ENCODE measurements at places on chromosomes 11 and 22.

DNA sequence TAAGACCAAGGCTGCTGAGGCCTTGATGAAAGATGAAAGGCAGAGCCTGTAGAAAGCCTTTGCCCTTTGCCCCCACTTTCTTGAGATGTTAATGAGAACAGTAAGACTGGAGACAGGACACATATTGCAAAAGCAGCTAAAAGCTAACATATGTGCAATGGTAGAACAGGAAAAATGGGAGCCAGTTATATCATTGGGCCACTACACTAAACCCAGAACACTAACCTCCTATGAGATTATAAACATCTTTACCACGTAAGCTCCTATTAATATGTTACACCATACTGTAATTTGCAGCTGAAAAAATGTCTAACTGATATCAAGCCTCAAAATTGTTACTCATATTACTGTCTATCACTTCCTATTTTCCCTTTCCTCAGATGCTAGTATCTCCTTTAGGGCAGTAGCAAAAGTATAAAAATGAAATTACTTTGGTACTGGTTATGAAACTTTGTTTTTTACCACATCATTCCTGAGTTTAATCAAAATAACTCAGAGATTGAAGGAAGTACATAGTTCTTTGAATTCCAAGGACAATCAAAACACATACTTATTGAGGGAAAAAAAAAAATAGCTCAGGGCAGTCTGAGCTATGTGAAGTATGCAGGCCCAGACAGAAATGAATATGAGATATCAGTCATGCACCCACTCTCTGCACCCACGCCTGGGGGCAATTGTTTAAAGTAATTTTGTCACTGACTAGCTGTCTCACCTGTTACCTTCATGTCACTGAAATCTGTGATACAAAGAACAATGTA lies 9.1 kb downstream of the HPS5 start:
- no peak for DNase-seq

DNA sequence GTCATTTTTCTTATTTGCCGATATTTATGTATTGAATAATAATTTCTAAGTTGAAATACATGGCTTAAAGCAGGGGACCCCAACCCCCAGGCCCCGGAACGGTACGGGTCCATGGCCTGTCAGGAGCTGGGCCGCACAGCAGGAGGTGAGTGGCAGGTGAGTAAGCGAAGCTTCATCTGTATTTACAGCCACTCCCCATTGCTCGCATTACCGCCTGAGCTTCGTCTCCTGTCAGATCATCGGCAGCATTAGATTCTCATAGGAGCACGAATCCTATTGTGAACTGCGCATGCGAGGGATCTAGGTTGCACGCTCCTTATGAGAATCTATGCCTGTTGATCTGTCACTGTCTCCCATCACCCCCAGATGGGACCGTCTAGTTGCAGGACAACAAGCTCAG lies 4.5 kb downstream of the ZMAT5 start:
- DNase-seq, result no peak

GRCh38 chr11:104873252-104873651 lies 25.0 kb downstream of the CASP12 start:
- no peak for DNase-seq

DNA sequence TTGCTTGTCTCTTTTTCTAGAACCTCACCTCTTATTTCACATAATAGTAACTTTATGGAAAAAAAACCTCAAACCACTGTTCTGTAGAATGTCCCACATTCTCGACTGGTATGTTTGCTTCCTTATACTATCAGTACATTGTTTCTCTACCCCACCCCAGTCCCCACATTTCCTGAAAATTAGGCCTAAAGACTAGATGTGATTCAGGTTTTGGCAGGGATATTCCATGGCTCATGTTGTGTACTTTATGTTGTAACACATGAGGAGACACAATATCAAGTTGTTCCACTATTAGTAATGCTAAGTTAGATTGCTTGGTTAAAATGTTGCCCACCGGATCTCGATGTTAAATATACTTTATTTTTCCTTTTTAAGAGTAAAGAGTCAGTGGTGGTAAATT lies 34.7 kb downstream of the DDIAS start:
- no peak for DNase-seq

GRCh38 chr11:89159974-89160373 lies 17.7 kb upstream of the TYR start:
- DNase-seq, result no peak

DNA sequence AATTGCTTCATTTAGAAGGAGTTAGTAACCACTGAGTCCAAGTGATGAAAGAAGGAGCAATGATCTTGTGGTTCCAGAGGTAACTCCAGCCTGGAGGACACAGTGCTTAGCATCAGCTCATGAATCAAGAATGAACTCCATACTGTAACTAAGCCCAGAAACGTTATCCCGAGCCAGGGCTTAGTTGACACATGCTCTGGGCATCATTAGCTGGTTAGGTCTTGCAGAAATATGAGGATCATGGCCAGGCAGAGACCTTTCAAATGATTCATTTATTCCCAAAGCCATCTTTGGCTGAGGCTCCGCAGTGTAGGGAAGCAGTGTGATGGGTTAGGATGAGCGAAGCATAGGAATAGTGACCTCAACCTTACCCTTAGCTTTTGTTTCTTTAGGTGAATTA lies 277.4 kb downstream of the FAM76B start:
- no peak for DNase-seq

- DNase-seq, result no peak
Measured at GRCh38 chr11:66688561-66689534, 11.2 kb upstream of the RBM4B start.

DNA sequence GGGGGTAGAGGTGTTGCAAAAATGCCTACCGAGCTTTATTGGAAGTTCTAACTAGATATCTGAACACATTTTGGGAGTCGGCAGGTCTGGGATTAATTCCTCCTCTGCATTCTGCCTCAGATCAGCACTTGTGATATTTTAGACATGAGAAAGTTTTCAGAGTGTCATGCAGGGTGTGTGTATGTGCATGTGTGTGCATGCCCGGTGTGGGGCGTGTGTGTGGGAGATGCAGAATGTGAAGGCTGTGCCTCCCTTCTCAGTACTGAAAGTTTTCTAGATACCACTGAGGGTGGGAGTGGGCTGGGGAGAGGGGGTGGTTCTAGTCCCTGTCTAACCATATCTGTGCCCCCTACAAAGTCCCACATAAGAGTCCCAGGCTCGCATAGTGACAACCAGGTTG lies 180.0 kb upstream of the NTM start:
- DNase-seq, result no peak

GRCh38 chr11:112352907-112353306 lies 92.2 kb upstream of the PLET1 start:
- DNase-seq, result no peak

GRCh38 chr22:29090039-29090438 lies 17.2 kb downstream of the KREMEN1 start:
- no peak for DNase-seq

DNA sequence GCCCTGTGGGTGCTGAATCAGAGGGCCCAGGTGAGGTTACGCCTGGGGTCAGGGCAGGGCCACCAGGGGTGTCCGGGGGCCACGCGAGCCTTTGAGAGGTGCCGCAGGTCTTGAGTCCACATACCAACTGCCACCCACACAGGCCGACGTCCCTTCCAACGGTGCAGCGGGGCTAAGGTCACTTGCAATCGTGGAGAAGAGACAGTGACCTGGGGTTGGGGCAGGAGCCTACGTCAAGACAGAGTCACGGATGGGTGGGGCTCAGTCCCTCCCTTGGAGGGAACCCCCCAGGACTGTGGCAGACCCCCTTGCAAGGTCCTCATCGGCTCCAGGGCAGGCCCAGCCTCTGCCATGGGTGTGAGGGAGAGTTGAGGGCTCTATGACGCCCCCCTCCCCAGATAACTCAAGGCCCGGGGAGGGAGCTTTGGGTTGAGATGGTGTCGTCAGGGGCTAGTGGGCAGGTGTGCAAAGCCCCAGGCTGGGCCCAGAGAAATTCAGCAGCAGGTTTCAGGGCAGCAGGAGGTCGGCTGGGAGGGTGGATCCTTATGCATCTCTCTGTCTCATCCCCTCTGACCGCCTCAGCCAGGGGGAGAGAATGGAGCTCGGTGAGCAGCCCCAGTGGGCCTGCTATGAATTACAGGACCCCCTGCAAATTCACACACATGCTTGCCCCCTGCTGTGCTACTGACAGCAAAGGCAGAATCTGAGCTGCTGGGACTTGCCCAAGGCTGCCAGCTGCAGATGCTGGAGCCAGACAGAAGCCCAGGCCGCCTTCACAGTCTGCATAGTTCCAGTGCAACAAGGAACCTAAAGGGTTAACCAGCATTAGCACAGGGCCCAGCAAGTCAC lies 60.0 kb downstream of the MYEOV start:
- no peak for DNase-seq

- no peak for DNase-seq
Measured at GRCh38 chr11:61133956-61134662, 27.1 kb downstream of the VPS37C start.

GRCh38 chr22:36110306-36110881 lies 50.2 kb downstream of the APOL3 start:
- no peak for DNase-seq

DNA sequence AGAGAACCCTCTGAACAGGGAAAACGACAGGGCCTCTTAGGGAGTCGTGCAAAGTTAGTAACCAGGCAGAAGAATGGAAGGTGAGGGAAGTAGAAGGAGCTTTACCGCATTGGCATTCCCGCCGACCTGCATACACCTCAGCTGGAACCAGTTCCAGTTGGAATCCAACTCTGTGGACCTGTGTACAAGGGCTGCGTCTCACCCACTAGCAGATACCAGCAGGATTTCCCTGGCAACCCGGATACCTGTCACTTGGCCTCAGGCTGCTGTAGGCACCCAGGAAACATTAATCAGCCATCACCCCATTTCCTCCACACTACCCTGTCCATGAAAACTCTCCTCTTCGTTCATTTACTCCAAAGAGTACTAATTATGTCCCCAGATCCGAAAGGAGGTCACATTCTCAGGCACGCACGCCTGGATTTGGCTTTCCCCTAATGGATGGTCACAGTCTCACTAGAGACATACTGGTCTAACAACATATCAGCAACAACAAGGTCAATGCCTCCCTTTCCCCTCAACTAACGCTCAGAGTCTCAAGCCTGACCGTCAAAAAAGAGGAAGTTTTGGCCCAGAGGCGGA lies 842 bp downstream of the ARFGAP2 start:
- no peak for DNase-seq

DNA sequence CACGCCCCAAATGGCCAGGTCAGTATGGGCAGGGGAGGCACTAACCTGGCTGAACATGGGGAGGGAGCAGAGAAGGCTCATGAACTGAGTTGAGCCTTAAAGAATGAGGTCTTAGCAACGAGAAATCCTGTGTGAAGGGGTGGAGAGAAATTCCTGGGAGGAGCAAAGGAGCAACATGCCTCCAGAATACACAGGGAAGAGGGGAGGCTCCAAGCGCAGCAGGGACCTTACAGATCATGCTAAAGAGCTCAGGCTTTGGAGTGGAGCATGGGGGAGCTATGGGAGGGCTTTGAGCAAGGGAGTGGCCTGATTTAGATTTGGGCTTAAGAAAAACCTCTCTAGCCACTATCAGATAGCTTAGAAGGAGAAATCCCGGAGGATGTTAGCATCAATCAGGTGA lies 88.1 kb downstream of the MN1 start:
- DNase-seq, result no peak

GRCh38 chr22:47654922-47655491 lies 892.6 kb downstream of the TBC1D22A start:
- no peak for DNase-seq

DNA sequence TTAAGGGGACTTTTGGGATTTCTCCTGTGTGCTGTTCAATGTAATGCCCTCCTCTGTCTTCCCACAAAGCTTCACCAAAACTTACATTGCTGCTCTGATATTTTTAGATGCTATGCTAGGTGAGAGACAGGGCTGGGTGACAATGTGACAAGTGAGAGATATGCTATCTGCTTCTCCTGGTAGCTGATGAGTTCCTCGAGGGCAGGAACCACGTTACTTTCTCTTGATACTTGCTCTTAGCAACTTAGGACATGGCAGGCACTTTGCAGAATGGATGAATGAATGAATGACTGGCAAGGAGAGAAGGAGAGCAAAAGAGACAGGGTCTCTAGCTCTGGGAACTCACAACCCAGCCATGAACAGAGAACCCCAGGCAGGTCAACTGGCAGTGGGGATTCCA lies 115.4 kb downstream of the C11orf58 start:
- no peak for DNase-seq

GRCh38 chr22:39148026-39148726 lies 4.3 kb downstream of the CBX7 start:
- DNase-seq, result no peak

GRCh38 chr22:38829485-38829884 lies 14.3 kb downstream of the NPTXR start:
- DNase-seq, result no peak

DNA sequence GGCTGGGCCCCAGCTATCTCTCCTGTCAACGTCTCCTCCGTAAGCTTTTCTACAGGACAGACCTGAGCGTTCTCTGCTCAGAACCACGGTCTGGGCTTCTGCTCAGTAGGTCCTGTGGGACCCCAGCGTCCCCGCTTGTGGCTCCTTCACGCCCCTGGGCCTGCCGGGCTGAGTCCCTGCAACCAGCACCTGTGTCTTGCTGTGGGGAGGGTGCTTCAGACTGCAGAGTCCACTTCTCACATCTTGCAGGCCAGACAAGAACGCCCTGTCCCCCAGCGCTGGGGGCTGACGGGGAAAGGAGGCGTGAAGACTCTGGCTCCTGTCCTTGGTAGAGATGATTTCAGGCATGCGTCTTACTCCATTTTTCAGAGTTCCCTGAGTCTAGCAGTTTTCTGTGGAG lies 1480.8 kb downstream of the BRD1 start:
- no peak for DNase-seq

GRCh38 chr11:11027288-11027687 lies 169.4 kb upstream of the ZBED5 start:
- DNase-seq, result no peak

DNA sequence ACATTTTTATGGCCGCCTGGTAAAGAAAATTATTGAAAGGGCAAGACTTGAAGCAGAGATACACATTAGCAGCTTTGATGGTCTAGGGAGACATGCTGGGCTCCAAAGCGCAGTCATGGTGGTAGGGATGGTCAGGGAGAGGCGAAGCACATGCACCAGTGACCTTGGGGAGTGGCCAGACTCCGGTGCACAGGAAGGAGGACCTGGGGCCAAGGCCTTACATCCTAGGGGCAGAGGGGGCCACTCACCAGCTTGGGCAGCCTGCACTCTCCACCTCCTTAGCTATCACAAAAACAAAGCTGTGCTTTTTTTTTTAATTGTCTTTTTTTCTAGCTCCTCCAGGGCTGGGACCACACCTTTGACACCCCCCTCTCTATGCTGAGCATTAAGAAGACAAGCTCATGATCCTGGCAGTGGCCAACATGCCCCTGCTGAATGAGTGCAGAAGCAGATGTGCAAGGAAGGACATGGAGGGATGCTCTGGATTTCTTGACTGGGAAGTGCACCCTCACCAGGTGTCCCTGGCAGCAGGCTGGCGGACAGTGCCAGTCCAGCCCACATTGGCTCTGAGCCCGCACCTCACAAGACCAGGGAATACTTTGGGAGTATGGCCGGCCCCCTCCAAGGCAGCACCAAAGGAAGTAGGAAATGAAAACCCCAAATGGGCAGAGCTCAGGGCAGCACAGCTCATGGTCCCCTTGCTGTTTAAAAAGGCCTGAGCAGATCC lies 619.9 kb downstream of the TBC1D22A start:
- DNase-seq, result no peak
